CD4-positive, alpha-beta T cell treated with Interleukin-10 for 1 hour (primary cell): ENCODE measurements at places on chromosomes 16 and 17.

- DNase-seq: no peak
Measured at GRCh38 chr16:88064889-88065746, 113.9 kb downstream of the BANP start.

- no peak for DNase-seq
Measured at GRCh38 chr16:585351-585750, 4.5 kb upstream of the RAB40C start.

DNA sequence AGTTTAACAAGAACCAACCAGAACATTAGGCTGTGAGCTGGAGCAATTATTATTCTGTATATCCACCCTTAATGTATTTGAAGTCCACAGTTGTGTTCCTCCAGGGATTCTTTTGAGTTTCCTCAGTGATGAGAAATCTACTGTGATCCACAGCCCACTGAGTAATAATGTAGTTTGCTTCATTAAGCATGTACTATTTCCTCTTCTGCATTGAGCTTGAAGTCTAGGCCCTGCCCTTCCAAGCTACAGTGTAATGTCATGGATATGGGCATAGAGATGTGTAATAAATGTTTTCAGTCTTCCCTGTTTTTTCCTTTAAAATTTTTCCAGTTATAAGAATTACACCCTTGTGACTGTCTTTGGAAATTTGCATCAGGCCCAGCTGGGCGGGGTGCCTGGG is 36.4 kb upstream of the SLC12A3 start:
- no peak for DNase-seq

DNA sequence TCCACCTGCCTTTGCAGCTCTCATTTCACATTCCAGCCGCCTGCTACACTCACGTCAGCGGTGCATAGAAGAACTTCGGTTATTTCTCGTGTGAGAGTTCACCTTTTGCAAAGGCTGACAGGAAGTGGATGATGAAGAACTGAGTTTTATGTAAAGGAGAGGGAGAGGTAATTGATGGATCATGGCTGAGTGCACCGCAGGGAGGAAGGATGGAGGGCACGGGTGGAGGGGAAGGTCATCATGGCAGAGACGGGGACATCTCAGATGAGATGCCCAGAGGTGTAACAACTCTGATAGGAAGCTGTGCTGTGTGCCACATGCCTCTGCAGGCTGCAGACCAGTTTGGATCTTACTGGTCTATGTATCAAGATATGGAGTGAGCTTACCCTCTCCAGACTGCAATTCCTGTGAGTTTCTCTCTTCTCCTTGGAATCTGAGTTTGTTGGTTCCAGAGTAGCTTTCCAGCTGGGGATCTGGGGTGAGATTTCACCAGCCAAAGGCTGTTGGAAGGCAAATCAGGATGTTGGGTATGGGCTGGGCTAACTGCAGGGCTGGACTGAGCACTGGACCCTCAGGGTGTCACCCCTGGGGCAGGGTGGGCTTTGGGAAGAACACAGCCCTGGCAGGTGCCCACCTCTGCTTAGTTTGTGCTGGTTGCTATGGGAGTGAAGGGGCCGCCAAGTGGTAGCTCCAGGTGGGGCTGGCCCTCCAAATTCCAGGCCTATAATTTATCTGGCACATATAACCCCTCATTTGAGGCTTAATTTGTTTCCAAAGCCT is 777.0 kb downstream of the KCNJ18 start:
- no peak for DNase-seq

- no peak for DNase-seq
Measured at GRCh38 chr16:88702371-88703210, 3.6 kb downstream of the RNF166 start.

DNA sequence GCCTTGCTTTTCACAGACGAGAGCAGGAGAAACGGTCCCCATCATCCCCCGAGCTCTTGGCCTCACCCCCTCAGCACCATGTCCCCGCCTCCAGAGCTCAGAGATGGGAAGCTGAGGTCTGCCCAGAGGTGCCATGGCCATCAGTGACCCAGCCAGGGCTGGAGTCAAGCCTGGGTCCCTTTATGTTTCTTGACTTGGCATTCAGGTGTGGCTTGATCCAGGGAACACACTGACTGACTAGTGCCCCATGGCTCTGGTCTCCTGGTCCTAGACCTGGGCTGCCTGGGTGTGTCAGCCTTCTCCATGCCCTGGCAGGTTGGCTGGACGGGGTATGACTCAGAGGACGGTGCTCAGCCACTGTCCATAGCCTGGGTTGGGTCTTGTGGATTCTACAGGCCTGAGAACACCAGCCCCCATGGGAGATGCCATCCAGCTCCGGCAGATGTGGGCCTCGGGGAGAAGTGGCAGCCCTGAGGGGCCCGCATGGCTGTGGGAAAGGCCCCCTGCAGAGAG is 54.2 kb downstream of the ZFPM1 start:
- DNase-seq: no peak

DNA sequence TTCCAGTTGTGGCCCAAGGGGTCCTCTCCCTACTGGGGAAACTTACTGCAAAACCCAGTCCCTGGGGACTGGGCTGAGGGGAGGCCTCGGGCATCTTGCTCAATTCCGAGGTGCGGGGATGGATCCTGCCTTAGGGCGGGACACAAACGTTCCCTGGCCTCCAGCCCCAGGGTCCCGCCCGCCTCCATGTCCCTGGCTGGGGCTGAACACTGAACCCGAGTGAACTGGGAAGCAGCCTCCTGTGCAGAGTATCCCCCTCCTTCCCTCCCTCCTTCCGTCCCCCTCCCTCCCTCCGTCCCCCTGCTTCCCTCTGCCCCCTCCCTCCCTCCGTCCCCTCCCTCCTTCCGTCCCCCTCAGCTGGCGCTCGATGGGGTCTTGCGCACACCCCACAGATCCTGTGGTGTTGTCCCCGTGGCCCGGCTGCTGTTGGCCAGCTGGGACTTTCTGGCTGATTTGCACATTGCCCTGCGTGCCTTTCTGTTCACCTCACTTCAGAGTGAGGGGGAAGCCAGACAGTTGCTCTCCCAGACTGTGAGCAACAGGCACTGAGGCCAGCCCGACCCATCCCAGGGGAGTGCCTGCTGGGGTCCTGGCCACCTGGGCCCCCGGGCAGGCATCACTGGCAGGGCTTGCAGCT is 5.5 kb downstream of the TRAF7 start:
- DNase-seq: no peak

GRCh38 chr17:80101946-80102663 is 724 bp downstream of the GAA start:
- DNase-seq: no peak

DNA sequence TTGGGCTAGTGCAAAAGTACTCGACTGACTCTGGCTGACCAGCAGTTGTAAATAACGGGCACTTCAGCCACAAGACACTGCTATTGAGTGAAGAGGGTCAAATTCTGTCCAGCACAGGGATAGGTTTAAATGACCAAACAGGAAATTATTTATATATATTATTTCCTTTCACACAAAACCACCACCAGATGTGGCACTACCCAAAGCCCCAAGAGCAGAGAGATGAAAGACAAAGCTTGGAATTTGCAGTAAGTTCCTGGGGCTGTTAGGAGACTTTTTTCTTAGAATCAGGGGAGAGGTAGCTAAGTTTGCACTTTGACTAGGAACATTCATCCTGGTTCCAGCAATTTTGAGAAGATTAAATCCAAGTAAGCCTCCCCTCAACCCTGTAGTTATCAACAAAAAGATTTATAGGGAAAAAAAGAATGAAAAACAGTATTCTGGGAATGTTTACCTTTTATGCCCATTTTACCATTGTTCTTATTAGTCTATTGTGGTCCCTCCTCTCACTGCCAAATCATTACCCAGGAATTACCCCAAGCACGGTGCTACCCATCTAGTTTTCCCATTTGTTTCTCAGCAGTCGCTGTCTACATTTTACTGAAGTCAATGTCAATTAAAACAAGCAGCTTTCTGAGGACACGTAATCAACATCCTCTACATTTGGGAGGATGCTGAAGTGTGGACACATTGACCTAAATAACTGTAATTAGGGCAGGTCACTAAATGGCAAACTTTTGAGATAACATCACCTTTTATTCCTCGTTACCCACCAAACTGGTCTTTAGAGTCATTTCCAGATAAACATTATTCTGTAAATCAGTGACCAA is 43.5 kb downstream of the GRB7 start:
- DNase-seq: no peak

GRCh38 chr16:55567382-55567781 is 898 bp downstream of the CAPNS2 start:
- no peak for DNase-seq

- DNase-seq: no peak
Measured at GRCh38 chr16:81774348-81774747, 4.7 kb upstream of the PLCG2 start.

DNA sequence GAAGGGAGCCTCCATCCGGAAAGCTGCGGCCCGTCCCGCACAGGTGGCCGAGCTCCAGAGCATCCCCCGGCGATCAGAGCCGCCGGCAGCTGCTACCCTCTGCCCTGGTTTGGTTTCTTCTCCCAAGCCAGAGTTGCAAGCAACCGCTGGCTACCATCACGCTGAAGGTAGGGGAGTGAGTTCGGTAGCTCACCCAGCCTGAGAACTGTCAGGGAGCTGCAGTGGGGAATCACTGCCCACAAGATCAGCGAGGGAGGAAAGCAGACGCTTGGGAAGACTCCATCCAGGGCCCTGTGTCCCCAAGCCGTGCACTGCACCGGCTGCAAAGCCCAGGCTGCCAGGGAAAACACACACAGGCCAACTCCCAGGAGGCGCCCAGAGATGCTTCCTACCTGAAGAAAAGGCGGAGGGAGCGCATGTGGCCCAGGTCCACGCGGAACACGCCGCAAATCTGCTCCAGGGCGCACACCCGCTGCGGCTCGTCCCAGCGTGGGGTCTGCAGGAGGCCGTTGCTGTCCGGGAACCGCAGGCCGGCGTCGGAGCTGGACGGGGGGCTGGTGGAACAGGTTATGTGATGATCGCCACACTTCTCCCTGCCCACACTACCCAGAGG is 83.3 kb downstream of the TBC1D16 start:
- no peak for DNase-seq

DNA sequence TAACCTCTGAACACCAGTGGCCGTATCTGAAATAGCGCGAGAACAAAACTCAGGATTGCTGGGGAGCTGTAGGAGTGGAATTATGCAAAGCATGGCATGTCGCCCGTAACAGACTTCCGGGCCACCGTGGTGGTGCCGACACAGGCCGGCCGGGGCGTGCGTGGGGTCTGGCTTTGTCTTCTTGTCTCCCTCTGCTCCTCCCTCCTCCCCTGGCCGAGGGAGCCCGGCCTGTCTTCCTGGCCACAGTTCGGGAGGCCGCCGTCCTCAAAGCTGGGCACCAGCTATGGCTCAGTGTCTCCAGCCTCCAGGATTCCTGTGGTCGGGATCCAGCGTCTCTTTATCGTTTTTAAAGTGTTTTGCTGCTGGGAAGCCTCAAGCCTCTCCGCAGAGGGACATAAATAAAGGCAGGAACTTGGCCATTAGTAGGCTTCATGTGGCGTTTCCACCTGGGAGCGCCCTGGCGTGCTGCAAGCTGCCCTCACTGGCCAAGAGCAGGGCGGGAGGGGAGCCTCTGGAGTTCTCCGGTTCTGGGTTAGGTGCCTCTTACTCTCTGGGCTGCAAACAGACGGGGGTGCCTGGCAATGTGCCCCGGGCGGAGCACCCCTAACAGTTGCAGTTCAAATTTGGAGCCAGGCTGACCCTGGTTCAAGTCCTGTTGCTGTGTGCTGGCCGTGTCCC is 22.0 kb upstream of the NPTX1 start:
- no peak for DNase-seq

GRCh38 chr17:67725373-67725791 is 7.6 kb downstream of the NOL11 start:
- DNase-seq: peak; percentile 39

DNA sequence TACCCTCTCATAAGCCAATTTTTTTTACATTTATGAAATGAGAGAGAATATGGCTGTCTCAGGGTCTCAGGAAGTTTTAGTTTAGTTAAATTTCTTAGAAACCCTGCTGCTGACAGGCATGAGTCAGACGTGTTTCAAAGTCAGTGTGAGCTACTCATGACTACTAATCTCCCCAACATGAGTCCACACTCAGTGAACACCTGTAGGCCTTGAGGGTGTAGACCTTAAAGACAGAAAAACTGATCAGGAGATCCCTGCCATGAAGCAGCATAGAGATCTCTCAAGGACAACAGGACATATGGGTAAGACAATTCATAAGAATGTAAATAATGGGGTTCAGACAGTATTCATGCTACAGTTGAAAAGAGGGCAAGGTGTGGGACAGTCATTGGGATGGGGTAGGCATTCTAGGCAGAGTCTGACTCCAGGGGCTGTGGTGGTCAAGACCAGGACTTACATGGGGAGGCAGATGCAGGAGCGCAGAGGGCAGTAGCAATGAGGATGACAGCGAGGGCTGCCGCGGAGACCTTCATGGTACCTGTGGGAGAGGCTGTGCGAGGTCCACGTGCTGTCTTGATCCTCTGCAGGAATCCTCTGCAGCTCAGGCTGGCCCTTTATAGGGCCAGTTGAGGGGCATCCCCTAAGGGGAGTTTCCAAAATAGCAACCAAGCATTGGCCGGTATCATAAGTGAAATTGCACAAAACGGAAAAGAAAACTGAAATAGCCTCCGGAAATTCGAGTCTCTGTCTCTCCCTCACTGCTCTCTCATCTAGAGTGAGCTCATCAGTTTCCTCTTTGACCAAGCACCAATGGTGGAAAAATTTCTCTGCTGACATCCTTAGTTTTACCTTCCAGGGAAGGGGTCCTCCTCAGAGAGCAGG is at the start of gene CCL5:
TSS of gene CCL5 (minus strand) at position 588 of the 882 bp plus-strand sequence.
- peak; percentile 87 for DNase-seq

GRCh38 chr16:87416826-87417527 is 24.8 kb downstream of the MAP1LC3B start:
- peak; percentile 30 for DNase-seq

DNA sequence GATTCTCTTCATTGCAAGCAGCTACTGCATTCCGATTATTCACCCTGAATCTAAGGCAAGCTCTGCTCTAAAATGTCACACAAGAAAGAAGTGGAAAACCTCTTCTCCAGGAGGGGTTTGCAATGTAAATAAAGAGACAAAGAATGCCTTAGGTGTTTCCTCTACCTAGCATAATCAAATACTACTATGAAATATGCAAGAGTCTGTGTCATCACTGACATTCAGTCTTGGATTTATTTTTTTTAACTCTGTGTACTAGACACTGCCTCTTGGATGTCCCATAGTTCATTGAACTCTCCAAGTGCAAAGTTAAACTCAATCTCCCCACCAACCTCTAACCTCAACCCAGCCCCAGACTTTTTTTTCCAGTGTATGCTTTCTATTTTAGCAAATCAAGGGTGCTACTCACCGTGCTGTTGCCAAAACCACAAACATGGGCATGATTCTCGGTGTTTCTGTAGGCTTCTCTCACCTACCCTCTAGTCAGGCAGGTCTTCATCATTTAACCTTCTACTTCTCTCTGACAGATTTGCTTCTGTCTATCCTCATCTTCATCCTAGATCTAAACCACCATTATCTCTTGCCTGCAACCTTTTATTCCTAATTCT is 329.1 kb downstream of the CDH13 start:
- no peak for DNase-seq

DNA sequence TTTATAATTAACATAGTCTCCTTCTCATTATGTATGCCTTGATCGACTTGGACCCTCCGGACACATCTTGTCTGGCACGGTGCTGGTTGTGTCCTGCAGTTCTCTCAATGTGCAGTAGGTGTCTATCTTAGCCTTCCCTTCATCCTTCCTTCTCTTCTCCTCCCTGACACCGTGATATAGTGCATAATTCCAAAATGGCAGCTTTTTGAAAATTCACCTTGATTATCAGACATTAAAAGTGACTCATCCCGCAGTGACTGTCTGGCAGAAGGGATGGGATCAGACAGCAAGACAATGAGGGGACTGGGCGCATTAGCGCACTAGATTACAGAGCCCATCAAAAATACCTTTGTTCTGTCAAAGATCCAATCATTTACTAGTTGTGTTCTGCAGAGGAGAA is 70.0 kb upstream of the PMFBP1 start:
- DNase-seq: peak; percentile 2

GRCh38 chr17:44530896-44531418 is 26.3 kb upstream of the FZD2 start:
- DNase-seq: no peak

- DNase-seq: no peak
Measured at GRCh38 chr17:68595496-68595895, 5.7 kb downstream of the FAM20A start.
